Activated CD4-positive, CD25-positive, alpha-beta regulatory T cell treated with anti-CD3 and anti-CD28 coated beads, Interleukin-2, amount 50 U/mL, for 72 hours (primary cell): ENCODE measurements at places on chromosomes 7 and 10.

DNA sequence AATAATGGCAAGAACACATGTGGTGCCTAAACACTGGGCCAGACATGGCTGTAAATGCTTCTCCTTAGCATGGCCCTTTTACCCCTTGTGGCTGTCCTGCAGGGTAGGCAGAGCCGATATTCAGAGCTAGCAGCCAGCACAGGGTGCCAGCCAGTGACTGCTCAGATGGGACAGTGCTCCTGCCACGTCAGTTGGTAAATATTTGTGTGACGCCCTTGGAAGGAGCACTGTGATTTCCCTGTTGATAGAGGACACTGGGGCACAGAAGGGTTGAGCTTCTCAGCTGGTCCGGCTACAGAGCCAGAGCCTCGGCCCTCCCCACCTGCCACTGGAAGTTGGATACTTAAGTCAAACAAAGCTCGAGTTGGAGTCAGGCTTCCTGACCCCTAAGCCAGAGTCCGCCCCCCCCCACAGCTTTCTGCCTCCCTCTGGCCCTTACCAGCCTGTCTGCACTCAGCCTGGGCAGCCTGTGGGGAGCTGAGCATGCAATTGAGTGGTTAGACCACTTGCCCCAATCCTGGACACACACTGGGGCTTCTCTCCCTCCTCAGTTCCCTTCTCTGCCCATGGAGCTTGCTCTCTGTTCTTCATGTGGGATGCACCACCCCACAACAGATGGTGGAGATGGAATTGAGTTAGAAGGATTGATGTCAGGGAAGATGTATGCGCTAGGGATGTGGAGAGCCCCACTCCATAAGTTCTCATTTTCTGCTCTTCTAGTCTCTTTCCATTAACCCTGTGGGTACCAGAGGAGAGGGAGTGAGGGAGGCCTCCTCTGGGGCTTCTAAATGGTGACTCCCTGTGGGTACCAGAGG lies 350.8 kb downstream of the PLXNA4 start:
- no peak for DNase-seq

GRCh38 chr7:31049005-31049765 lies 2.9 kb upstream of the ADCYAP1R1 start:
- DNase-seq, result no peak

DNA sequence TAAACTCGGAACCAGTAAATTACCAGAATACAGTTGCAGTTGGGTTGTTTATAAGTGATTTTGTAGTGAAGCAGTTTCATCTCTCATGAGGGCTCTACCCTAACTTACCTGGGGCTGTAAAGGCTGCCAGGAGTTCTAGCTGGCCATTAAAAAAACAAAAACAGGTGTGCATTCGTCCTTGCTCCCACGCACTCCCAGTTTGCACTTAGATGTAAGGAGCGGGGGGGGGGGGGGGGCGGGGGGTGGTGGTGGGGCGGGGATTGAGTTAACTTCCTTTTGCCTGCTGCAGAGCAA lies 2.3 kb upstream of the PFKFB3 start:
- no peak for DNase-seq

DNA sequence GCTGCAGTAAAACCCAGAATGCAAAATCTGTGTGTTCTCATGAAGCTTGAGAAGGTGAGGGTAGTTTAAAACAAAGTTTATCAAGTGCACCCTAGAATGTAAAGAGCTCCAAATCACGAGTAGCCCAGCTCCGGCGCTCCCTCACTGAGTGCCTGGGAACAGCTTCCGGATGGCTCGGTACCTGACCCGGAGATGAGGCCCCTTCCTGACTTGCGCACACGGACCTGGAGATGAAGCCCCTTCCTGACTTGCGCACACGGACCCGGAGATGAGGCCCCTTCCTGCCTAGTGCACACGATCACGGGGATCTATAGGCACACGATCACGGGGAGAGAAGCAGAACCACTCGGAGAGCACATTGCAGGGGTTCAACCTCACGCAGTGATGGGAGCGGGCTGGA lies 322.1 kb upstream of the RNF32 start:
- DNase-seq, result no peak

- DNase-seq, result no peak
These were observed 215.3 kb downstream of the DGKB start for GRCh38 chr7:14687241-14687640.

DNA sequence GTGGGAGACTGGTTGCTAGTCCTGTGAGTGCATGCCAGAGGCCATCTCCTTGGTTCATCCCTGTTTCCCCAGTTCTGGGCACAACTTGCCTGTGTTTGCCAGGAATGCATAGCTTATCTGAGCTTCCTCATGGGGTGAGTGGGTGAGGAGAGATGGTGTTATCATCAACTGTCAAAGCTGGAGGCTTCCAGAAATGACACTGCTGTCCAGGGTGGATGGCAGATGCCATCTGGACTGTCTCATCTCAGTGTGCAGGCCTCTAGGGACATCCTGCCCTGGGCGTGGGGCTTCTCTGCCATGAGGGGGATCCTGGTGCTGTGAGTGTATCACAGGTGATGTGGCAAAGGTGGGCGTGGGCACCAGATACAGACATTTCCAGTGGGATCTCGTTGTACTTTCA lies 328.6 kb downstream of the DPP6 start:
- DNase-seq, result no peak

- DNase-seq, result no peak
These were observed 37.7 kb upstream of the ITGB1 start for GRCh38 chr10:32995751-32996150.

- no peak for DNase-seq
These were observed 233.5 kb upstream of the KIAA1217 start for GRCh38 chr10:23975431-23975830.

DNA sequence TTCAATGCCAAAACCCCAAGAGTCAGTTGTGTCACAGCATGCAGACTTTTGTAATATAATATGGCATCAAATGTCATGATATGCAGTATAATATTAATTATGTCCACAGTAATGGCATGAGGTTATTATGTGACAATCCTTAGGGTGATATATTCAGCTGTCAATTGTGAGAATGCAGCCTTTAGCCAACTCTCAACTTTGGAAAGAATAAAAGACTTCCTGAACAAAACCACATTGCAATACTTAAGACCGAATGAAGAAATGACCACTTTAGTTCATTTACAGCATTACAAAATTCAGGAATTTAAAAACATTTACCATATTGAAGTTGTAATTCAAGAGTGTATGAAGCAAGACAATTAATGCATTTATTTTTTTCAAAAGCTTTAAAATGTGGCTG lies 45.4 kb downstream of the CPVL start:
- DNase-seq, result no peak

DNA sequence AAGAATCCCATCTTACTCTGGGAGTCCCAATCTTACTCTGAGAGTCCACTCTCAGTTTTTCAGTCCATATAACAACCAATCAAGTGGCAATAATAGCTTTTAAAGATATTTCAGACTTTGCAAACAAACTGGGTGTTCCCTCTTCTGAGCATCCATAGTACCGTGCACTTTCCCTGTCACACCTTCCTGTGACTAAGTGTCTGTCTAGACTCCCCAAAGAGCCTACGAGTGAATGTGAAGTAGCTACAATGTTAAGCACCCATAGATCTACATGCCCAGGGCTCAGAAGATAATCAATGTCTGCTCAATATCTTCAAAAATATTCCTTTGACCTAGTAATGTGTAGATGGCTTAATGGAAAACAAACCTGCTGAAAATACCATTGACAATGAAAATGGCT lies 95.6 kb upstream of the ASAH2 start:
- DNase-seq, result no peak

DNA sequence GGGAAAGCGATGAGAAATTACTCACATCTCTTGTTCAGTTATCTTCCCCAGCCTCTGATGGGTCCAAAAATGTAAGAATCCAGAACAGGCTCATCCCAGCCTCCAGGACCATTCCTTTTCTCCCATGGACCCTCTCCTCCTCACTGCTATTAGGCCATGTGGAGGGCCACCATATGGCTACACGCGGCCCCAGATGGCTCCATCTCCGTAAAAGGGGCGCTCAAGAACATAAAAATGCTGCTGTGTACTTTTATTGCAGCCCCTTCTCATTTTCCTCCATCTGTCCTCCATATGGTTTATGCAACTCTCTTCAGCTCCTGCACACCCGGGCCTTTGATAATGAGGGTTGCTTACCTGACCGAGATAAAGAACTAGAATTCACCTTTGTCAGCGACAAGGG lies 166.2 kb downstream of the RAPGEF5 start:
- DNase-seq, result no peak

DNA sequence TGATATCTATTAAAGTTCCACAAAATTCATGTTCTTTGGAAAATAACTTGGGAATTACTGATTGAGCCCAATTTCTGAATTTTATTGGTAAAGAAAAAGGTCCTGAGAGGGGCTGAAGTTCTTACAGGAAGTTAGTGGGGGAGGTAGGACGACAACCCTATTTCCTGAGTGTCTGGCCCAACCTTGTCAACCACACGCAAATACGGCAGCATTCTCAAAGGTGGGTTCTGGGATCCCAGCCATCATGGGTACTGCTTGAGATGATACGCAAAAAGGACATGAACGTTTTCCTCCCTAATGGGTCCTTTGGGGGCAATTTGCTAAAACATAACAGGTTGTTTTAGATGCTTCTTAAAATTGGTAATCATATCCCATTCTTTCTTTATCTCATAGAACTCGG lies 2.7 kb upstream of the PDCD4 start:
- no peak for DNase-seq

DNA sequence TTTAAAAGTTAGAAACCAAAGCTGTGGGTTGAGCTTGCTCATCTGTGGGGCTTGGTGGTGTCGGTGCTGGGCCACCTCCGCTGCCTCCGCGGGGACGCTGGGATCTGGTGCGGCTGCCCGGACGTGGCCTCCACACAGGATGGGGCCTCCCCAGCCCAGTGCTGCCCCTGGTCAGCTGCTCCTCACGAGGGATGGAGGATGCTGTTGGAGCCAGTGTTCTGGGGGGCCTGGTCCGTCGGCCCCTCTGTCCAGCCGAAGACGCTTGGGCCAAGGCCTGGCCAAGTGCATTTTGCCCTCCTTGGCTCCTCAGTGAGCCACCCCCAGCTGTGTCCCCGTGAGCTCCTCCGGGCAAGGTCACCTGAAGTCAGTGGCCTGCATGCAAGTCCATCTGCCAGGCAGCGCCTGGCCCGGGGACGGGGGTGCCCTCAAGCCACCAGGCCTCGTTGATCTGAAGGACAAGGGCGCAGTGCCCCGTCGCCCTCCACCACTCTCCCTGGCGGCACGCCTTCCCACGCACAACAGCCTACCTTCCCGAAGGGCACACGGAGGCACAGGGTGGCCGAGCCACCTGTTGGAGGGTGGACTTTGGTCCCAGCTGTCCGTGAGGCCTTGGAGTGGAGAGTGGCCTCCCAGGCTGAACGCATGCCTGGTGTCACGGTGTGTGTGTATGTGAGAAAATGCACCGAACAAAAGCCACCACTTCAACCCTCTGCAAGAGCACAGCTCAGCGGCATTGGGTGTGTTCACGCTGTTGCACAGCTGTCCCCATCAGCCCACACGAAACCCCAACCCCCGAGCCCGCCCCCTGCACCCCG lies 27.3 kb downstream of the KNDC1 start:
- no peak for DNase-seq

GRCh38 chr7:106588422-106589197 lies 72.3 kb downstream of the CCDC71L start:
- no peak for DNase-seq

DNA sequence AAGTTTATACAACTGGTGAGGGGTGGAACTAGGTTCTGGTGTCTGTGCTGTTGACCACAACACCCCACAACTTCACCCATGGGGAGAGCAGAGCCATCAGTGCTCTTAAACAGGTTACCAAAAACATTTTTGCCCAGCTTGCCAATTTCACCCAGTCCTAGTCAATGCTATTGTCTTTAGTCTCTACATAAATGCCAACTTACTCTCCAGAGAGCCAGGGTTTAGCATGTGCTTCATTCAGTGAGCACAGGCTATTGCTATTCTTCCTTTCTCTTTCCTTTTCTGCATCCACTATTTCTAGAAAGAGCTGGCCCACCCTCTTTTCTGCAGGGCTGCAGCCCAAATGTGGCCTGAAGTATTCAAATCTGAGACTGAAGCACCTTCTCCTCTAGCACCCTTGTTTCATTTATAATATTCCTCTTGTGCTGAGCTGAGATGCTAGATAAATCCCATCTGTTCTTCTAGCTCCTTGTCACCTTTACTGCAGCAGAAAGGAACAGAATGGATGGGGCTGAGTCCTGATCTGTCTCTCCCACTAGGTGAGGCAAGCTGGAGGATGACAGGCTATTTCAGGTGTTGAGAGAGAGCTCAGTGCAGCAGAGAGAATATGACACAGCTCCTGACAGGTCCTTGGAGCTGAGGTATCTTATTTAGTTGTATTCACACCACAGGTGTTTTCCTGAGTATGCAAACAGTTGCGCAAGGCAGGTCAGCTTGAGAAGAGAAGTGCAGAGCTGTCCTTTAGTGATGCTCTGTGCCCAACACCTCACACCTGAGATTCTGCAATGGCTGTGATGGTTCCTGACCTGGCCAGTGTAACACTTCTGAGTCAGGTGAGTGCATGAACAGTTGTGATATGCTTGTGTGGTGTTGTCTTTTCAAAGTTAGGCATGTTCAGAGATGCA lies 819.2 kb downstream of the CCSER2 start:
- DNase-seq, result no peak

GRCh38 chr10:132752378-132752777 lies 33.6 kb downstream of the NKX6-2 start:
- no peak for DNase-seq

- no peak for DNase-seq
These were observed 34.3 kb upstream of the PTF1A start for GRCh38 chr10:23157691-23158369.

- DNase-seq, result no peak
These were observed 94.4 kb upstream of the SKAP2 start for GRCh38 chr7:26958834-26959233.

- DNase-seq, result no peak
These were observed 59.4 kb downstream of the RAB11FIP2 start for GRCh38 chr10:117987244-117987909.

DNA sequence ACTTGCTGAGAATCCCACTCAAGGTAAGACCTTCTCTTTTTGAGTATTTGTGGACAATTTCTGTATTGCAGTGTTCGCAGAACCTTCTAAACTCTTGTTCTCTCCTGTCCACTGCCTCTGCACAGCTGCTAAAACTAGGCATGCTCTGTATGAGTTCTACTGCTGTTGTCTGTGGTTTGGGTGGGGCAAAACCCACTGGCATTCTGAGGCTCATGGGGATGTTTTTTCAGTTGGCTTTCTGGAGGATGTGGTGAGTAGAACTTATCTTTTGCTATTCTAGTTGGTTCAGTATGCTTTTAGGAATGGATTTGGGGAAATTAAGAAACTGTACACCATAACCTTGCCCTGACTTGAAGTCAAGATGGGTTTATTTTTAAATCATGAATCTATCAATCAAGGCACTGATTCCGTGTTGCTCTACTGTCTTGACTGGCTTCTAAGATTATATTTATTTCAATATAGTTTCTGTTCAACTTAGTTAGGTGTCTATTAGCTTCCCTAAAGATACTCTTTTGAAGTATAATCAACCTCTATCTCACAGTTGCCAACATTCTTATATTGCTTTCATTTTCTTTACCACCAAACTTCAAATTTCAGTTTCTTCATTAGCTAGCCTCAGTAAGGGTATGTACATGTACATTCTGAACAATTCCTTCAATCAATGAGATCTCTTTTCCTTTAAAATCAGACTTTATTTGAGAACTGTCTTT lies 25.0 kb upstream of the C1GALT1 start:
- DNase-seq, result peak; percentile 31
